Stimulated activated CD4-positive, alpha-beta T cell treated with anti-CD3 and anti-CD28 coated beads, Interleukin-2, amount 100 ng/mL, for 24 hours (primary cell): ENCODE measurements at places on chromosomes 5 and 9.

GRCh38 chr5:4734348-4734747, 405.8 kb upstream of the ADAMTS16 start:
- DNase-seq: no peak

DNA sequence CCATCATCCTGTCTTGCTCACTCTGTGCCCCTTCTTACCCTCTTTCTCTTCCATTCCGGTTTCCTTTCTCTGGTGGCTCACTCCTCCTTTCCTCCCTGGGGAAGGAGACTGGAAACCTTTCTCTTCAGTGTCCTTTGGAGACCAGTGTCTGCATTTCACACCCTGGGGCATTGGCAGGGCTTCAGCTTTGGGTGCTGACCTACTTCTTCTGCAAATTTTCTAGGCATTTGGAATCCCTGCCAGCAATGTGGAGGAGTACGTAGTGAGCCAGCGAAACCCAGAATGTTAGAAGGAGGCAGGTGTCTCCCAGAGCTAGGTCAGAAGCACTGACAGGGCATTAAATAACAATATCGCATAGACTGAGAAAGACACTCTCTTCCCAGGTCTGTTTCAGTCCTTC, 122.2 kb downstream of the SLC28A3 start:
- no peak for DNase-seq

GRCh38 chr5:158074597-158074991, 215.6 kb upstream of the CLINT1 start:
- no peak for DNase-seq

- DNase-seq: no peak
These were observed 2.5 kb downstream of the PFN3 start for GRCh38 chr5:177397875-177398390.

DNA sequence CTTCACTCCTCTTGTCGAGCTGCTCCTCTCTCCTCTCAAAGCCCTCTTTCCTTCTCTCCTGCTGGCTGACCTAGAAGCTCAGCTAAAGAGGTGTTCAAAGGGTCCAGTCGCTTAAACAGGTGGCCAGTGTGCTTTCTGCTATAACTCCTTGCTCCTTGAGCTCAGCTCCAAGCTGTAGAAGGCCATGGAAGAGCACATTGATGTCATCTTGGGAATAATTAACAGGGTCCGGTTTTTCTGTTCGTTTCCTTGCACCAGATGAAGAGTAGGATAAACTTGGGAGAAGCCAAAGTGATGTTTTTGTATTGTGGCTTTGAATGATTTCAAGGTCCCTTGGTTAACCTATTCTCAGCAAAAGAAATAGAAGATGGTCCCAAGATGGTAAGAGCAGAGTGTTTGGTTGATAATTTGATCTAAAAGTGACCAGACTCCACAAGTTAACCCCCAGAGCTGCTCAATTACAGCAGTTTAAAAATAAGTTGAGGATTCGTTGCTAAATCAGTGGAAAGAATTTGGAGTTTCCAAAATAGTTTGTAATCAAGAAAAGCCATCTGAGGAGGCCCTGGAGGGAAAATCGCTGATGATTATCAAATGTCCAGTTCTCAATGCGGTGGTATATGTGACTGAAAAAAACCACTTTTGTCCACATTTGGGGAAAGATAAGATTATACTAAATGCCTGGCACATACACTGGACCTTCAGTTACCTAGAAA, 148.1 kb downstream of the DOCK8 start:
- DNase-seq: no peak

DNA sequence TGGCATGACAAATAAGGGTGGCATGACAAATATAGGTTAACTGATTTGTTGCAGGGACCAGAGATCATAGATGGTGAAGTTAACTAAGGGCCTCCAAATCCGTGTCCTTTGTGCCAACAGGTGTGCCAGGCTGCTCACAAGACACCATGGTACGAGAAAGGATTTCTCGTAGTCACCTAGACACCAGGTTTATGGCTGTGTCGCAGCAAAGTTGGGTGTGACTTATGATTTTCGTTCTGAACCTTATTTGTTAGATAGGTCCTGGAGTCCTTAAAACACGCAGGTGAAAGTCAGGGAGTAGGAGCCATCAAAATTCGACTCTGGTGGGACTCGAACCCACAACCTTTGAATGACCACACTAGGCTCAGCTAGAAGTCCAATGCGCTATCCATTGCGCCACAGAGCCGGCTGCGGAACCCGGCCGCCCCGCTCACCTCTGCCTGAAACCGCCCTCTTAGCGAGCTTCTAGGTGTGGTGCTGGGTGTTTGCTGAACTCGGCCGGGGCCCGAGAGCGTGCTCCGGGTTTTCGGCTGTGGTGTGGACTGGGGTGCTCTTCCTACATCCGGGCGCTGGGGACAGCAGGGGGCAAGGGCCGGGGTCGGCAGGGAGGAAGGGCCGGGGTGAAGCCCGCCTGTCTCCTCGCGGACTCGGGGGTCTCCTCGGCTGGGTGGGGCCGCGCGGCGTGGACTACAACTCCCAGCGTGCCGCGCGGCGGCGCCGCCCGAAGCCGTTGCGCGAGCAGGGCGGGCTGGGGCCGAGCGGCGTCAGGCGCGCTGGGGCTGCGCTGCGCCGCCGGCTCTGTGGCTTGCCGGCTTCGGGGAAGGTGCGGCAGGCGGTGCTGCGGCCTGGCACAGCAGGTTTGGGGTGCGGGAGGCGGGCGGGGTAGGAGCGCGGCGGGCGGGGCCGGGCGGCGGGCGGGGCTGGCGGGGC, at the start of gene SLC27A4:
Gene SLC27A4 (plus strand): TSS at position 767 of the 930 bp plus-strand sequence. CDS start 2,606 bp downstream, outside the sequence.
- DNase-seq: peak; percentile 79

DNA sequence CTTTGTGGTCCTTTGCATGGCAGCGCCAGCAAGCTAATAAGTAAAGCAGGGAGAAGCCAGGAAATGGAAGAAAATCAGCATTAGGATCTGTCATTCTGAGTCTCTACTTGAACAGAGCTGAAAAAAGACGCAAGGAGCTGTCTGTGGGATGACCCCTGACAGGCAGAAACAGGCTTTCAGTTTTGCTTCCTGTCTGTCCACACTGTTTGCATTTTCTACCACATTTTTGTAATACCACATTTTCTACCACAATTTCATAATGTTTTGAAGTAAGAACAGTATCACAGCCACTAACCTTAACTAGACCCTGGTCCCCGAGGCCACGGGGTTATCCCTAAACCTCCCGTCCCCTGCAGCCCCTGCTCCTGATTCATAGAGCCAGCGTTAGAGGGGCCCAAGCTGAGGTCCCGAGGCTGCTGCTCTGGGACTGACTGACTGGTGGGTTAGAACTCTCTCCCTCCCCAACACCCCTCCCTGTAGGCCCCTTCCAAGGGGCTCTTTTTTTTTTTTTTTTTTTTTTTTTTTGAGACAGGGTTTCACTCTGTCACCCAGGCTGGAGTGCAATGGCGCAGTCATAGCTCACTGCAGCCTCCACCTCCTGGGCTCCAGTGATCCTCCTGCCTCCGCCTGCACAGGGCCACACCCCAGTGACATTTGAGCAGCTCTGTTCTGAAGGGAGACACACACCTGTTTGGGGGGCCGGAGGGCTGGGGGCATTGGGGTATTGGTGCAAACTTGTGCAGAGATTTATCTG, 4.0 kb upstream of the CLIC3 start:
- no peak for DNase-seq
